ENCODE measurements at places on chromosomes 5 and 9. TPM values are rescaled to one million over a fixed set of nuclear protein-coding genes. Genes with fewer than 3 reads are reported as not detected.

The NR4A3 gene
- total RNA-seq, result 0.07 TPM

The CARD9 gene
- 35.6 TPM for total RNA-seq

DNA sequence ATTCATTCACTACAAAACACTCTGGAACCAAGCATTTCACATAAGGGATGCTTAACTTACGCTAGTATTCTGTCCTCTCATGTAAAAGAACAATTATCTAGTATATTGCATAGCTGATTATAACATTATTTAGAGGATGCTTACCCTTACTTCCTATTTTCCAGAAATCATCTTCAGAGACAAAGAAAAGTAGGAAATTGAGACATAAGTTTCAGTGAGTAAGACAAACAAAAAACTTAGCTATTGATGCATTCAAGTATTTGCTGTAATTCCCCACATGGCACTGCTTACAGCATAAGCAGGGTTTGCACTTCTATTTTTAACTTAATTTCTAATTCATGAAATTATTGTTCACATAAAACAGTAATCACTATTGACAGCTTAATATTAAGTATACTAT, 104.8 kb upstream of the SREK1 start:
- DNase-seq, result no peak
- H3K27ac ChIP-seq, result no peak overlapping the region
- no peaks in the 10 kb centered on the region for H3K27me3 ChIP-seq
- peaks cover 86% of the 10 kb centered on the region for H3K36me3 ChIP-seq

DNA sequence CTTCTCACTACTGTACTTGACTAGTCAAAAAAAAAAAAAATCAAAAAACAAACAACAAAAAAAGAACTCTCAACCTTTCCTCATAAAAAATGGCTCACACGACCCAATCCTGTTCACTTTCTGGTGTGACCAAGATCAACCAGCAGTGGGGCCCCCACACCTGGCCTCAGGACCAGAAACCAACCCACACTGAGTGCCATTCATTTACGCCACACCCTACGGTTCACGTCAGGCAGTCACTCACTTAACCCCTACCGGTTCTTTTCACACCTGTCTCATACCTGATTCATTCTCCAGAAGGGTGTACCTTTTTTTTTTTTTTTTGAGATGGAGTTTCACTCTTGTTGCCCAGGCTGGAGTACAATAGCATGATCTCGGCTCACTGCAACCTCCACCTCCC, 5.7 kb downstream of the SUSD1 start:
- no peak overlapping the region for H3K4me3 ChIP-seq
- no peaks in the 10 kb centered on the region for H3K27me3 ChIP-seq
- H3K27ac ChIP-seq, result no peak overlapping the region

- DNase-seq, result no peak
- H3K4me1 ChIP-seq, result no peaks in the 10 kb centered on the region
- H3K36me3 ChIP-seq, result no peaks in the 10 kb centered on the region
- no peak overlapping the region for H3K4me3 ChIP-seq
Observed at GRCh38 chr5:158644301-158644700, 455.4 kb downstream of the EBF1 start.
